Skeletal muscle cell (primary cell): ENCODE measurements at places on chromosomes 12 and 14.
A peak's percentile ranks its signal among the peaks of the same experiment; 100 is the strongest.

DNA sequence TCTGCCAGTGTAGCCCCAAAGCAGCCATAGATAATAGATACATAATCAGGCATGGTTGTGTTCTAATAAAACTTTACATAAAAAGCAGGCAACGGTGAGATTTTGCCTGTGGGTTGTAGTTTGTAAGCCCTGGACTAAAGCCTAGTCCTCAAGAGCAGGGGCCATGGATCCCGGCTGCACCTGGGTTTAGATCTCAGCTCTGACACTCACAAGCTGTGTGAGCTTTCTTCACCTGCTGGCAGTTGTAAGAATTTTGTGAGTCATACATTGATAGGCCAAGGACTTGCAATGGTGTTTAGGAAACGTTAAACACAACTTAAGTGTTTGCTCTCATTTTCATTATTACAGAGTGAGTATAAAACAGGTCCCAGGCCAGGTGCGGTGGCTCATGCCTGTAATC, 395.8 kb upstream of the TBX3 start:
- DNase-seq: no peak

DNA sequence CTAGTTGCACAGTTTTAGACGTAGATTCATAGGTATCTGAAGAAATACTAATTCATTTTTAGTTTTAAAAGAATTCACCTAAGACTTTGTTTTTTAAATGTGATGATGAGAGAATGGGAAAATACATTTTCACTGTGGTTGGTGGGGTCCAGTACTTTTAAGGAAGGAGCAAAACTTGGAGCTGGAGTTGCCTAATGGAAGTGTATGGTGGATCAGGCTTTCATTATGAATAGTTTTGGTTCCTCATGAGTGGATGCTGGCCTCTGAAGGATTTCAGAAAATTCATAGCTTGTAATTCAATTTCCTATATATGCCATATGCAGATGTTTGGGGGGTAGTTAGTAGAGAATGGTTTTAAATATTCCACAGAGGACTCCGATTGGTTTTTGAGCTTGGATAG, 27.1 kb downstream of the STK38L start:
- no peak for DNase-seq

- no peak for DNase-seq
These were observed 24.6 kb upstream of the LTBP2 start for GRCh38 chr14:74636424-74637177.

DNA sequence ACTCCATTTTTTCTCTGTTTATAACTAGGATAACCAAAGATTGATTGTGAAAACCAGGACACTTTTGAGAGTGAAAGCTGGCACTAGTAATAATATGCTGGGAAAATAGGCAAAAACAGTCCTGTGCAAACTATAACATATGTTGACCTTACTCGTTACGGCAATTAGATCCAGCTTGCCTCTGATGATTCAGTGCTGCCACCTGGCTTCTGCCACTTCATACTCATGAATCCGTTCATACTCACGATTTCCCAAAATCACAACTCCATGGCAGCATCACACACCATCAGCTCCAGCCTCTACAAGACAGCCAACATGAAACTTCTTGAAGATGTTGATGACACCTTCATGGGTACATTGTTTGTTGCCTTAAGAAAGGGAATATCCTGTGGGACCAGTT, 49.1 kb upstream of the CAND1 start:
- no peak for DNase-seq

DNA sequence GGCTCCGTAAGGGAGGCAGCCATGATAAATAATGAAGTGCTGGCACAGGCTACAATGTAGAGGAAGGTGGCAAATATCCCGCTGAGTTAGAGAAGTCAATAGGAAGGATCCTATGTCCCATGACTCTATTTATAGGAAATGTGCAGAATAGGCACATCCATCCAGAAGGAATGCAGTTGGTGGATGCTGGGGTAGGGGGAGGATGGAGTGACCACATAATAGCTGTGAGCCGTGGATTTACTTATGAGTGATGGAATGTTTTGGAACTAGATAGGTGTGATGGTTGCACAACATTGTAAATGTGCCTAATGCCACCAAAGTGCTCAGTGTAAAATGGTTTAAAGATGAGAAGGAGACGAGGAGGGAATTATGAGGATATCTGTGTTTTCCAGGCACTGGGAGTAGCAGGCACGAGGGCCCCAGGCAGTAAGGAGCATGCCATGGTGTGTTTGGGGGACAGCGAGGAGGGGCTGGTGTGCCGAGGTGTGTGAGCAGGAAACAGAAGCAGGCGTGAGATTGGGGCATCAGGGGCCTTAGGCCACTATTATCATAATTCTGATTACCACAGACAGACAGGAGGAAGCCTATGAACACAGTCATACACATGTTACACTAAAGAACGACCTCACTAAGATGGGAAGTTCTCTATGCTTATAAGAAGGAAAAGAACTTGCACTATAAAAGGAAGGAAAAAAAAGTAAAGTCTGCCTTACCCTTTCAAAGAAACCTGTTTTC, 837.3 kb upstream of the TMEM132C start:
- DNase-seq: no peak

DNA sequence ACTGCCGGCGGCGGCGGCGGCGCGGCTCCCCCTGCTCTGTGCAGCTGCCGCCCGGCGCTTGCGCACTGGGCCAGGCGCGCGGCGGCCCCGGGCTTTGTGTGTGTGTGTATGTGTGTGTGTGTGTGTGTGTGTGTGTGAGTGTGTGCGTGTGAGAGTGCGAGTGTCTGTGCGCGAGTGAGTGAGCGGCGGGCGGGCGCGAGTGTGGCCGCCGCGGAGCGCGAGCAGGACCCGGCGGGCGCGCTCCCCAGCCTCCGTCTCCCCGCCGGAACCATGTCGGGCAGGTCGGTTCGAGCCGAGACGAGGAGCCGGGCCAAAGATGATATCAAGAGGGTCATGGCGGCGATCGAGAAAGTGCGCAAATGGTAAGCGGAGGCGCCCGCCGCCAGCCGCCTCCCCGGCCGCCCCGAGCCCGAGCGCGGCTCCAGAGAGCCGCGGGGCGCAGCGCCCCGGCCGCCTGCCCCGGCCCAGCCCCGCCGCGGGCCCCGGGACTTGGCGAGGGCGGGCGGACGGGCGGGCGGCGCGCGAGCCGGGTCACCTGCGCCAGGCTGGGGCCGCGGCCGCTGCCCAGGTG, at the start of gene BCL7A:
Gene BCL7A (plus strand): TSS at position 63 of the 571 bp plus-strand sequence. CDS start 208 bp downstream, at position 271.
- peak; percentile 31 for DNase-seq

DNA sequence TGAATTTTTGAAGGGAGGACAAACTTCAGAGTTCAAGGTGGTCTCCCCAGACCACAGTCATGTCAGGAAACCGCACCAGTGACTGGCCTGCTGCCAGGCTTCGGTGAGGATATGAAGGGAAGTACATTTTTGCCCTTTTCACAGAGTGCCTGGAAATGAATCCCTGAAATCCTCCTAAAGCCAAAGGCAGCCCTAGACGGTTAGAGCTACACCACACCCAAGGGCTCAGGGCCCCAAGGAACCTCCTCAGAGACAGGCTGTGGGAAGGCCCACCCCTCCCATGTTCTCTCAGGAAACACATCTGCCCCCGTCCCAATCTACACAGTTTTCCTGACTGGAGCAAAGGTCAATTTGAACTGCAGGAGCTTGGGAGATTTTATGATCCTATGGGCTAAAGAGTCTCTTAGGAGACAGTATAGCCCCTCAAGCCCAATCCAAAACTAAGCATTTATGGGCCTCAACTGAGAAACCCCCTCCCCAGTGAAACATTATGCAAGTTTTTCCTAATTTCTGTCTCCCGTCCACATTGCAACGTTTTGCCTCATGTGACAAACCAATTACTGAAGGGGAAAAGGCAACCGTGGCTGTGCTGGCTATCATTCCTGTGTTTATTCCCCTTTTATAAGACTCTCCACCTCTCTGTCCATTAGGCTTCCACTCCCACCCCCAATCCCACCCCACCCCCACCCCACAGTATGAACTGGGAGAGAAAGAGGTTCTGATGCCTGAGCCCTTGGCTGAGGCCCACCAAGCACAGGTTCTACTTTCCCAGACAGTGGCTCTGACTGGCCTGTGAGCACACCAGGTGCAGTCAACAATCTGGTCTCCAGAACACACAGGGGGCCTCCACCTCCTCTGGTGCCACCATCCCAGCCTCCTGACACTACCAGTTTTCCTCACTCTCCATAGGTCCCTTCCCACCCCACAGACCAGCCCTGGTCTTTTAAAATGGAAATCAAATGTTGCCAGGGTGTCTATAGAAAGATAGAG, 9.6 kb upstream of the RNASE1 start:
- DNase-seq: no peak

- no peak for DNase-seq
These were observed 6.5 kb downstream of the PPP1R3E start for GRCh38 chr14:23296012-23296777.

- no peak for DNase-seq
These were observed 75.3 kb downstream of the TMCC3 start for GRCh38 chr12:94575024-94575423.

DNA sequence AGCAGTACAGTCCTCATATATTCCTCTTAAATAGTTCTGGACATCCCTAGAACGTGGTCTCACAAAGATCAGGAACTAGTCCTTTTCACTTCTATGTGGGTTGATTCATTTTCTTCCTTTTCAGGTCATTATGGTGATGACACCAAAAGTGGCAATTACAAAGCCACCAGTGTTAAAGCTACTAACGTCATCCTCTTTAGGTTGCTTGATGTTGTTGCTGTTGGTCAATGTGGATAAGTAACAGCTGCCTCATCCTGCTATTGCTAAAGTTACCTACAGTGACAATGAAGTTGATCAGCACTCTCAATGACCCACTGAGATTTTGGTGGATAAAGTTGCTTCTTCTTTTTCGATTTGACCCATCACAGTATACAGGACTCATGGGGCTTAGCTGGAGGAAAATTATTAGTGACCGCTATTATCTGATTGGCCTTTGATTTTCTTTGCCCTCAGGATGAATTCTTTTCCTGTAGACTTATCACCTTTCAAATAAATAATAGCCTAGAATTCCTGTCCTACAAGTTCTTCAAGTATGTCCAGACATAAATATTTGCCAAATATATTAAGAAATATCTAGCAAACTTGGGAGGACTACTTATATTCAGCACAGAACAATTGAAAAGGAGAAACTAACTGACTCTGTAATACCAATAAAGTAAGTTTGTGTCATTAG, 54.0 kb upstream of the ATP2B1 start:
- DNase-seq: no peak

- DNase-seq: no peak
These were observed 121.3 kb upstream of the CCND2 start for GRCh38 chr12:4152145-4152795.

GRCh38 chr14:104299993-104300761, 161.8 kb downstream of the KIF26A start:
- no peak for DNase-seq

DNA sequence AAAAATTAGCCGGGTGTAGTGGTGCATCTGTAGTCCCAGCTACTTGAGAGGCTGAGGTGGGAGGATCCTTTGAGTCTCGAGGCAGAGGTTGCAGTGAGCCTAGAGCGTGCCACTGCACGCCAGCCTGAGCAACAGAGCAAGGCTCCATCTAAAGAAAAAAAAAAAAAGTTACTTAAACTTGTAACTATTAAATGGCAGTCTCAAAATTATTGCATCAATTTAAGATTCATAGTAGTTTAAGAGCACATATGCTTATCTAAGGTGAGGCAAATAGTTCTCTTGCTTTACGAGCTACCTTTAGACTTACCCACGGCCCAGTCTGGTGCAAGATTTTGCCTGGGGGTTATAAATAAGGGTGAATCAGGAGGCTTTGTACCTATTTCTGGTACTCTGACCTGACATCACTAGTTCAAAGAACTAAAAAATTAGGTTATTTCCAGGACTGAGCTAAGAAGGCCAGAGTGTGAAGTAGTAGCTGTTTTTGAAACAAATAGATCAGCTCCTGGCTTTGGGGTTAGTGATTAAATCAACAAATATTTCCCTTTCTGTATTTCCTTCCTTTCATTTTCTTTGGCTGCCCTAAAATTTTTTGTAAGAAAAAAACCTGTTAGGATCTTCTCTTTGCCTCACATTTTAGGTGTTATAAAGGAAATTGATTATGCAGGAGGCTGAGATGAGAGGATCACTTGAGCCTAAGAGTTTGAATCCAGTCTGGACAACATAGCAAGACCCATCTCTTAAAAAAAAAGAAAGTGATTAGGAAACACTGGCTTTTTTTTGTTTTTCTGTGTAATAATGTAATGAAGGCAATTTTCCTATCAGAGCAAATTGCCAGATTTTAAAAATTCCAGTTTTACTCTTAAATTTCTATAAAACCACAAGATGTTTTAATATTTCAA, 3.6 kb downstream of the MGAT2 start:
- no peak for DNase-seq

DNA sequence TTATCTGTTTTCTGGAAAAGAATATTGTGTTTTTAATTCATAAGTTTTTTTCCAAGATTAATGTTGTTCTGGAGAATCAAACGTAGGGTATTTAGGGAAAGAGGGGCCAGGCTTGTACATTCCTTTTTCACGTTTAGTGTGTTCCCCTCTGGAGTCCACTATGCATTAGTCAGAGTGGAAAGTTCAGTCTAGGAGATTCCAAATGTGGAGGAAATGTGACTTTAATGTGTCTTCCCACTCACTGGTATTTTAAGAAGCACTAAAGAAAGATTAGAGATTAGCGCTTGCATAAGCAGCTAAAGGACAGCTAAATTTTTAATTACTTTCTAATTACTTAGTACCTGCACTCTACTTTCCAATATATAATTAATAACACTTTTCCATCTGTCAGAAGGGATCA, 4.4 kb upstream of the PDE6H start:
- no peak for DNase-seq

DNA sequence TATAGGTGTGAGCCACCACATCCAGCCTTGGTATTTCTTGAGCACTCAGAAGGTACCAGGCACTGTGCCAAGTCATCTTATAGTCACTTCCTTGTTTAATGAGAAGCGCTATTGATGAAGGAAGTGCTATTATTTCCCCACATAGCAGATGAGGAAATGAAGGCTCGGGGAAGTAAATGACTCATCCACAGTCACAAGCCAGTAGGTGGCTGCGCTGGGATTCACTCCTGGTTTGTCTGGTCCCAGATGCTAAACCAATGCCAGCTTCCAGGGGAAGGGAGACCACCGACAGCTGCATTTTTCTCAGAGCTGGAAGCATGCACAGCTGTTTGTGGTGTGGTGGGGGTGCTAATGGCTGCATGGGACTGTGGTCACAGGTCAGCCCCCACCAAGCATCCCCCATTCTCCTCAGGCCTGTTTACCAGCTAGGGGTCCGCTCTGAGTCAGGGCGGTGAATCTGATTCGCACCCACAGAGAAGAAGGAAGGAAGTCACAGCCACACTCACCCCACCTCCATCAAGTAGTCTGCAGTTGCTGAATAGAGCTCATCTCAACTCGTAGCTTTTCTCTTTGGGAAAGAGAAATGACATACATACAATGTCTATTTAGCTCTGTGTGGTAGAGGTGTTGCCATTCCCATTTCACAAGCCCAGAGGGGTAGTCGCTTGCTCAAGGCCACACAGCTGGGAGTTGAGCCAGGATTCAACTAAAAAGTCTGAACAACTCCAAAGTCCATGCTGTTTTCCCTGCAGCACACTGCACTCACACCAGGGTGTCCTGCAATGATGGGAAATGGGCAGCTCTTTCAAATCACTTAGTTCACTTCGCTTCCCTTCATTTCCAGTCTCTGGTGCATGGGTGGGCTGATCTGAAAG, 6.3 kb upstream of the LTBP2 start:
- peak; percentile 74 for DNase-seq
